NCI-H1105 (cell line): ENCODE measurements at places on chromosomes 12 and 14.

DNA sequence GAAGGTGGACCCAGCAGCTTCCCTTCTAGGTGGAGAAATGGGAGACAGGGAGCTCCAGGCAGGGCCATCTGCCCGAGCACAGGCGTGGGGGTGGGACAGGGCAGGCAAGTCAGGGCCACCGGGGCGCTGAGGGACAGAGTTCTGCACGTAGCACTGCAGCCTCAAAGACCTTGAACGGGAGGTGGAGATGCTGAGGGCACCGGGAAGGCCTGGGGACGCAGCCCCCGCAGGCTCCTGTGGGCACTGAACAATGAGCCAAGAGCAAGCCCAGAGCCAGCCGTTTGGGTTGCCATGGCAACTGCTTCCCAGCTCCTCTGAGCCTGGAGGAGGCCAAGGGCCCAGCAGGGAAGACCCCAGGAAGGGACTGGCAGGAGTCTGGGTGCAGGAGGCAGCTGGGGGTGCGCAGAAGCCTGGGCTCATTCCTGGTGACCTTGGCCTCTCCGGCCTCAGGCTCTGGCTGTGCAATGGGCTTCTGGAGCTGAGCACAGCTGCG lies 3.4 kb downstream of the LBHD2 start:
- no peak for DNase-seq

DNA sequence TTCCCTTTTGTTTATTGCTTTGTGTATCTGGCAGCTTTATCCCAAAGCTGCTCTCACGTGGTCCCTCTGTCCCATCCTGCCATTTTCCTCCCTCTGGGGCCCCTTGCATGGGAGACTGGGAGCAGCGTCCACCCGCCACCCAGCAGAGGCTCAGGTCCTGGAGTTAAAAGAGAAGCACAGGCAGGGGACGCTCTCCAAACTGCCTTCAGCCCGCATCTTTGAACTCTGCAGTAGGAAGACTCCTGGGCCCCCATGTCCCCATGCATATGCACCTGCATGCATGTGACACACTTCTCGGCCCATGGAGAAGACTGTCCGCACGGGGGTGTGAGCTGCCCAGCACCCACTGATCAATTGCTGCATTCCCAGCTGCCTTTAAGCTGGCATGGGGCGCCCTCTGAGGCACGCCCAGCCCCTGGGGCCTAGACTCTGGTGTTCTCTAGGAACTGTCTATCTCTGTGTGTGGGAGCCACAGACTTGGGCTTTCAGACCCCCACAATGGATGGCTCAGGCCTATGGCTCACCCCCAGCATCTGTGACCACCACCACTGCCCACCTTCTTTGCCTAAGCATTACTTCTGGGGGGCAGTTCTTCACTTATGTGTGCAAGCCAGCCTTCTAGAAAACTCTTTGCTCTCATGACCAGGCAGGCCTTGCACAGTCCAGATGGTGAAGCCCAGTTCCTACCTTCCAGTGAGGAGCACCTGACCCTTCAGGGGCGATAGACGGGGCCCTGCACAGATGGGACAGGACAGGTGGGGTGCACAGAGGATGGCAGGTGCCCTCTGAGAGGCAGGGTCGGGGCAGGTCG lies 96.1 kb upstream of the DIO3 start:
- no peak for DNase-seq

DNA sequence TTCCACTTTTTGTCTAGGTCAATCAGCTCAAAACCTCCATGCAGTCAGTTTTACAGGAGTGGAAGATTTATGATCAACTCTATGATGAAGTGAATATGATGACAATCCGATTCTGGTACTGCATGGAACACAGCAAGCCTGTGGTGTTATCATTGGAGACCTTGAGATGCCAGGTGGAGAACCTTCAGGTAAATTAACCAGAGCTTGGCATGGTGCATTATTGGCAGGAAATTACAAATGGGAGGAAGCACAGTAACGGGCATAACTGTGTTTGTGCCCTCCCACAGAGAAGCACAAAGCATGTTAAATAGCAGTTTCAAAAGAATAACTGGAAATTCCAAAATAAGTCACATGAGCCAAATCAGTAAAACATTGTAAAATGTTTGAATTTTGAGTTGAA lies 135.6 kb downstream of the ESR2 start:
- DNase-seq, result no peak

- no peak for DNase-seq
These were observed 105.1 kb downstream of the LRIG3 start for GRCh38 chr12:58815235-58815634.

- no peak for DNase-seq
These were observed 236.1 kb upstream of the PLEKHG7 start for GRCh38 chr12:92466391-92467305.

DNA sequence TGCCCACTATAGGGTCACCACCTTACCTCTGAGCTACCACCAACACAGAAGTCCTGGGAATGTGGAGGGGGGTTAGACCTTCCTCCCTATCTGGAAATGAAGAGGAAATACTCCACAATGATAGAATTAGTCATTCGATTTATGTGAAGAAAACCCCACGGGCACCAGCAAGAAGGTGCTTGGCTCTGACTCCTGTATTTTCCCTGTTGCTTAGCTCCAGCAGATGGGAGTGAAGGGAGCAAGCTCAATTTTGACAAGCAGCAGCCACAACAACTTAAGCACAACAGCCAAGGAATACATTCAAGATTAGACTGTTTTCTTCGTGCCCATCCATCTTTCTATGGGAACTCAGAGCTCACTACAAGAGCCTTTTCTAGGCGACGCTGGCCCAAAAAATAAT lies 191.7 kb downstream of the SPTSSA start:
- DNase-seq, result no peak

DNA sequence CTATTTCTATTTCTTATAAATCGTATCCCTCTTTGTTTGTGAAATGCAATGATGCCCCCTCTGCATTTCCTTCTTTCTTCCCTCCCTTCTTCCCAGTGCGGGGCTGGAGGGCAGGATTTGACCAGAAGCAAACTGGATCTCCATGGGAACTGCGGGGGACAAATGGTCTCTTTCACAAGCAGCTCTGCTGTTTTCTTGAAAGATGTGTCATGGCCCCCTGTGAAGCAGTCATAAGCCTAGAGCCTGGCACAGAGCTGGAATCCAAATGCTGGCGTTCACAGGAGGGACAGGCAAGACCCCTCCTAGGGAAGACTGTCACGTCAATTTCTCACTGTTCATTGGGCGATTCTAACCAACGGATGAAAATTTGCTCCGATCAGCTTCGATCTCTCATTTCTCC lies 203.5 kb upstream of the NOS1 start:
- DNase-seq, result no peak

DNA sequence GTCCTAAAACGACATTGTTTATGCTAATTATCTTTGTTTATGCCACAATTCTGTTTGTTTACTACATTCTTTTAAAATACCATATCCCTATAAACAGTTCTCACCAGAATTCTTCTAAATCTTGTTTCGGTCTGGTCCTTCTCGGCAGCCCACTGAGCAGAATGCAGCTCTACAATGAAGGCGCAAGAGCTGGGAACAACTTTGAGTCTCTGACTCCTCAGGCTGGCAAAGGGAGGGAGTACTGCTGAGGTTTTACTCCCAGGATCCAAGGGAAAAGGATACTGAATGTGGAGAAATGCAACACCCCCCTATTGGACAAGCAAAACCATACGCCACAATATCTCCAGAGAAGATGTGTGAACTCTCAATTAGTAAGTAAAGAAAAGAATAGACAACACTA lies 5.4 kb downstream of the SOX5 start:
- no peak for DNase-seq

- no peak for DNase-seq
These were observed 148.3 kb downstream of the PHLDA1 start for GRCh38 chr12:75883241-75883640.

DNA sequence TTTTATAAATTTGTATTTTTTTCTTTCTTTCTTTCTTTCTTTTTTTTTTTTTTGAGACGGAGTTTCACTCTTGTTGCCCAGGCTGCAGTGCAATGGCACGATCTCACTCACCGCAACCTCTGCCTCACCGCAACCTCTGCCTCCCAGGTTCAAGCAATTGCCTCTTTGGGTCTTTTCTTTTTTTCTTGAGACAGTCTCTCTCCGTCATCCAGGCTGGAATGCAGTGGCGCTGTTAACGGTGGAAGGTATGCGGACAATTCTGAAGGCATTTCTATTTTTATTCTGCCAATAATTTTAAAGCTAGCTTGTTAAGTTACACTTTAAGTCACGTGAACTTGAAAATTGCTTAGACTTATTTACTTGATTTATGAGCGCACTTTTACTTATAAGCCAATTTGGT lies 8.8 kb upstream of the PHC1 start:
- DNase-seq, result no peak

GRCh38 chr12:57404966-57405640 lies 25.7 kb downstream of the R3HDM2 start:
- DNase-seq, result no peak

DNA sequence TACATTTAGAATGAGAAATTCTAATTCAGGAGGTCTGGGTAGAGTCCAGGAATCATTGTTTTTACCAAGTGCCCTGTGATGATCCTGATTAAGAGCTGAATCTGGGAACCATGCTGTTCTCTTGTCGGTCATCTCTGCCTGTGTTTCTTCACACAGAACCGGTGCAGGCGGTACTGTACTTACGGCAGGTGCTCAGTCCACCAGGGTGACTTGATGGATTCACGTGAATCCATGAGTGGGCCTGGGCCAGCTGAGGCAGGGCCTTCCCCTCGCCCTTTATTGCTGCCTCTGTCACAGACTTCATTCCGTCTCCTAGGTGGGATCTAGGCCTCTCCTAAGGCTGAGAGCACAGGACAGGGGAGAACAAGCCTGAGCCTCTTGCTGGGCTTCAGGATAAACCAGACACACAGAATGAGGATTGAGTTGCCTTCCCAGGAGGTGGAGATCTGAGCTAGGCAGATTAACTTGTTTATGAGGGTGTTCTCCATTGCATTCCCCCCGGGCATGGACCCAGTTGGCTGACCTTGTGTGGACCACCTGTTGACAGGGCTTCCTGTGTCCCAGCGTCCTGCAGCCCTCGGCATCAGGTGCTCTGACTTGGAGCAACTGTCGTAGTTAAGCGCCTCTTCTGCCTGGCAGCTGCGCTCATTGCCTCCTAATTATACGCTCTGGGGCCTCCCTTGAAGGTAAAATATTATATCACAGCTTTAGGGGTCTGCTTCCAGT lies 42.1 kb downstream of the B4GALNT3 start:
- DNase-seq, result no peak

DNA sequence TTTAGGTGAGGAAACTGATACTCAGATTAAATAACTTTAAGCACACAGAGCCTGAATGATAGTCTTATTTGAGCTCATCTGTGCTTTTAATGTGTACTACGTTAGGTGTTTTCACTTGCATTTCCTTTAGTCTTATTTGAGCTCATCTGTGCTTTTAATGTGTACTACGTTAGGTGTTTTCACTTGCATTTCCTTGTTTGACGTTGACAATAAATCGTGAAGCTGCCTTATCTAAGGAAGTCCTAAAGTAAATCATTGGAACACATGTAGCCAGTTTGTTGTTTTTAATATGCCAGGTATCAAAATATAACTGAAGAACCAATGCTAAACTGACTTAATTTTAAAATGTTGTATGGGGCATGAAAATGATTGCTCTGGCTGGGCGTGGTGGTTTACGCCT lies 2.0 kb downstream of the RAP1B start:
- no peak for DNase-seq

DNA sequence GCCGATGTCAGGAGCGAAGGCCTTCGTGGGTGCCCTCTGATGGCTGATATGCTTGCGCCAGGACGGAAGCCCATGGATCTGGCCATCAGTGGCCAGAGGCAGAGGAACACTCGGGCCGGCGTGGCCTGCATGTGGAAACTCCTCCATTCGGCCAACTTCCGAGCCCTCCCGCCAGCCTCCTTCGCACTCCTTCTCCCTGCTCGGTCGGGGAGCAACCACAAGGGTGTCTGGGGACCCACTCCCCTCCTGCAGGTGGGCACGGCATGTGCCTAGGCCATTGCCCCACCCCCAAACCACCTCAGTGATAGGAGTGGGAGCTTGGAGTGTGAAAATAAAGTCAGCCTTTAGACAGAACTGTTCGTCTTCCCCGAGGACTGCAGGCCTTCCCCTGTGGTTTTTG lies 231.3 kb downstream of the BCL11B start:
- no peak for DNase-seq

- DNase-seq, result no peak
These were observed 5.5 kb upstream of the ITPK1 start for GRCh38 chr14:93121030-93121834.
